ENCODE measurements at places on chromosomes 6 and 20. TPM values are rescaled to one million over a fixed set of nuclear protein-coding genes. Genes with fewer than 3 reads are reported as not detected.

MACROD2 gene
- total RNA-seq: 55.1 TPM

DNA sequence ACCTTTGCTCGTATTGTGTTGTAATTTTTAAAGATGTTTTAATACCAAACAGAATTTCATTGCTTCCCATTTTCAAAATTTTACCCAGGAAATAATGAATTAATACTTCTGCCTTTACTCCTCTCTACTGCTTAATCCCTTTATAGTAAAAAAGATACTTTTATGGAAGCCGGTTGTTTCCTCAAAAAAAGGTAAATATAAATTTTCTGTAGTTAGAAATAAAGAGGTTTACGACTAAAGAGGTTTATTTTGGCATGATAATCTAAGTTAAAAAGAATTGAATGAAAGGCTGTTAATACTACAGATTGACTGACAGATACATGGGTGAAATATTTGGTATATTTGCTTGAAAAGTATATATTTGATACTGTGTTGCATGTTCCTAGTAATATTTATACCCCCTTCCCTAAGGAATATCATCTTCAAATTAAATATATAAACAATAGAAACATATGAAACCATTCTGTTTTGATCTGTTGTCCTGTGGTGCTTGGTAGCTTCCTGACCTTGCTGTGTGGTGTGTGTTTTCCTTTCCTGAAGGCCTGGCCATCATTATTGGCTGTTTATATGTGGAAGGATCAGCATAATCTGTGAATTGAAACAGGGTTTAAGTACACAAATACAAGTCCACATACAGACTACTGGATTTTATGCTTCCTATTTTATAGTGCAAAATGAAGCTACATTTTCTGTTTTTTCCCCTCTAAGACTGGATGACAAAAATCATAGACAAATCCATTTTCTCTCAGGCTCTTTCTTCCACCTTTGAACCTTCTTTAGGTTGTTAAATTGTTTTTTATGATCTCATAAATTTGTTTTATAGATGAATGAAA lies 2.3 kb downstream of the LIN28B start:
- H3K27ac ChIP-seq: no peak overlapping the region
- H3K4me3 ChIP-seq: no peak overlapping the region
- DNase-seq: no peak
- H3K27me3 ChIP-seq: peaks cover 33% of the 10 kb centered on the region
- H3K4me1 ChIP-seq: peaks cover 7% of the 10 kb centered on the region

CDS2 gene
- total RNA-seq: 37.4 TPM

DNA sequence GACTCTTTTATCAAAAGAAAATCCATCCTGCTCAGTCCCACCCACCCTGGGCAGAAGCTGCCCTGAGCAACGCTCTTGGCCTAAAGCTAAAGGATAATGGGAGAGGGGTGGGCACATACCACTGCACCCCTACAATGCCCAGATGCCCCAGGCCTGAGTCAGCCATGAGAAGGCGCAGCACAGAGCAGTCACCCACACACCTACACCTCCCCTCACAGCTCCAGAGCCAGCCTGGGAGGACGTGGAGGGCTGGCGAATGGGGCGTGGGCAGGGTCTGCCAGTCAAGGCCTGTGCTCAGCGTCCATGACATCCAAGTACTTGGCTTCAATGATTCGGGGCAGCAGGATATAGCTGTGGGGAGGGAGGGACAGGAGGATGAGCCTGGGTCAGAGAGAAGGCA lies 11.5 kb downstream of the SLC4A11 start:
- peaks cover 18% of the 10 kb centered on the region for H3K4me1 ChIP-seq
- H3K36me3 ChIP-seq: peaks cover 15% of the 10 kb centered on the region
- H3K27me3 ChIP-seq: no peaks in the 10 kb centered on the region
- H3K27ac ChIP-seq: no peak overlapping the region

C20orf202 gene
- total RNA-seq: not detected

GRCh38 chr20:17735206-17735804 lies 35.5 kb downstream of the BANF2 start:
- DNase-seq: no peak
- H3K27ac ChIP-seq: no peak overlapping the region
- peaks cover 6% of the 10 kb centered on the region for H3K27me3 ChIP-seq
- H3K36me3 ChIP-seq: no peaks in the 10 kb centered on the region
- no peaks in the 10 kb centered on the region for H3K4me1 ChIP-seq
- H3K4me3 ChIP-seq: no peak overlapping the region

DNA sequence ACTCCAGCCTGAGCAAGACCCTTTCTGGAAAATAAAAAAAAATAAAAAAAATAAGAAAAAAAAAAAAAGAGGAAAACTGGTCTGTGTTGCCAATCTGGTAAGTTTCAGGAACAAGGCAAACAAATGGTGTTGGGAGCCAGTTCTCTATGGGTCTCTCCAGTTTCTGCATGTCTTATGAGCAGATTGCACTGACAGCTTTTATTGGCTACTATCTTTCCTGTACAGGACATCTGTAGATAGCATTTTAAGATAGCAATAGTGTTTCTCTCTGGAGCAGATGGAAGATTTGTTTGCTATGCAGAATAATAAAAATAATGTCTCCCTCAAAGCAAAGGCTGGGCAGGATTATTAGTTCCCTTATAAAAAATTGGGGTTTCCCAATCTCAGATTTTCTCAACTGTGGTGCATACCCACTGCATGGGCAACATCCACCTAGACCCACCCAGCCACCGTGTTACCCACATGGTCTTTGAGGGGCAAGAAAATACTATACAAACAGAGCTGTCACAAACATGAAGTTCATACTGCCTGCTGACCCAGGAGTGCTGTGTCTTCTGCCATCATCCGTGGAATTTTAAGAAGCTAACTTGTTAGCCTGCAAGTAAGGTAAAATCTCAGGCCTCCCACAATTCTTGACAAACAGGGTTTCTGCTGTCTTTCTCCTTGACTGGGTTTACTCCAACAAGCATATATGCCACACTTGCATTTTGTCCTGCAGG lies 9.5 kb downstream of the GMDS start:
- no peak overlapping the region for H3K27ac ChIP-seq
- no peaks in the 10 kb centered on the region for H3K27me3 ChIP-seq
- H3K36me3 ChIP-seq: no peaks in the 10 kb centered on the region
- no peak overlapping the region for H3K4me3 ChIP-seq
- peaks cover 25% of the 10 kb centered on the region for H3K4me1 ChIP-seq
- no peak for DNase-seq

GRCh38 chr6:29502181-29502580 lies 14.4 kb upstream of the MAS1L start:
- H3K4me1 ChIP-seq: no peaks in the 10 kb centered on the region
- peaks cover 13% of the 10 kb centered on the region for H3K27me3 ChIP-seq
- no peak overlapping the region for H3K27ac ChIP-seq
- DNase-seq: no peak
- no peaks in the 10 kb centered on the region for H3K36me3 ChIP-seq

- H3K4me3 ChIP-seq: no peak overlapping the region
- peaks cover 8% of the 10 kb centered on the region for H3K27me3 ChIP-seq
- H3K36me3 ChIP-seq: no peaks in the 10 kb centered on the region
- H3K4me1 ChIP-seq: no peaks in the 10 kb centered on the region
- no peak for DNase-seq
Observed at GRCh38 chr6:168964138-168964835, 289.4 kb downstream of the THBS2 start.

KCNK16 gene
- total RNA-seq: not detected

DNA sequence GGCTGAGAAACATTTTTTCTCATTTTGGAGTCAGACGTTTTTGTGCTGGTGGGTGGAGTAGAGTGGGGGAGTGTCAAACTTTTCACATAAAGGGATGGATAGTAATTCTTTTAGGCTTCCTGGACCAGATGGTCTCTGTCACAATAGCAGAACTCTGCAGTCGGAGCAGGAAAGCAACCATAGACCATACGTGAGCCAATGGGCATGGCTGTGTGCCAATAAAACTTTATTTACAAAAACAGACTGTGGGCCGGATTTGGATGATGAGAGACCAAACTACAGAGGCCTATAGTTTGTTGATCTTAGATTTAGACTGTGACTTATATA lies 70.8 kb upstream of the SLC22A23 start:
- DNase-seq: no peak
- no peak overlapping the region for H3K4me3 ChIP-seq
- H3K27me3 ChIP-seq: peaks cover 4% of the 10 kb centered on the region
- H3K27ac ChIP-seq: no peak overlapping the region

- no peaks in the 10 kb centered on the region for H3K27me3 ChIP-seq
- H3K4me3 ChIP-seq: no peak overlapping the region
- H3K27ac ChIP-seq: no peak overlapping the region
- peaks cover 23% of the 10 kb centered on the region for H3K4me1 ChIP-seq
- DNase-seq: no peak
- H3K36me3 ChIP-seq: no peaks in the 10 kb centered on the region
Observed at GRCh38 chr20:4663553-4663952, 58.2 kb upstream of the PRND start.

DNA sequence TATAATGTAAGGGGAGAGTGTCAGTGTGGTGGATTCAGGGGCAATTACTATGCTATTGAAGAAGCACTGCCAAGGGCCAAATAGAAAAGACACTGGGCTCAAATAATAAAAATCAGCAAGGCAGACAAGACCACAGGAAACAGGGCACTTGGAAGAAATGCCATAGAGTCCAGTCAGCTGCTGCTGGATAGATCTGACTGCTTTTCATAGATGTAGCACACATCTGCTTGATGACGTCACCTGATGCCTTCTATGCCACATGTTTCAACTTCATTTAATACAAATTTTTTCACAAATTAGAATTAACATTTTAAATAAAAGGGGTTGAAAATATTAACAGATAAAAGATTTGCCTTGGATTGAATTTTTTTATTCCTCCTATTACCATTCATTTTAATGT lies 23.9 kb upstream of the AHI1 start:
- H3K4me1 ChIP-seq: no peaks in the 10 kb centered on the region
- no peak overlapping the region for H3K27ac ChIP-seq
- no peak for DNase-seq
- H3K27me3 ChIP-seq: no peaks in the 10 kb centered on the region

- peaks cover 32% of the 10 kb centered on the region for H3K27me3 ChIP-seq
- H3K4me3 ChIP-seq: peak overlapping the region; percentile 78
- no peak for DNase-seq
- no peaks in the 10 kb centered on the region for H3K36me3 ChIP-seq
Observed at GRCh38 chr6:123804014-123804786, 535 bp downstream of the NKAIN2 start.

- peaks cover 4% of the 10 kb centered on the region for H3K27me3 ChIP-seq
- H3K4me1 ChIP-seq: no peaks in the 10 kb centered on the region
- H3K36me3 ChIP-seq: no peaks in the 10 kb centered on the region
- no peak overlapping the region for H3K27ac ChIP-seq
Observed at GRCh38 chr20:50611128-50611810, 80.1 kb downstream of the RIPOR3 start.
